ENCODE measurements at places on chromosomes 13 and 19.

- no peak for DNase-seq
These were observed 21.4 kb downstream of the FOXO1 start for GRCh38 chr13:40644838-40645604.

DNA sequence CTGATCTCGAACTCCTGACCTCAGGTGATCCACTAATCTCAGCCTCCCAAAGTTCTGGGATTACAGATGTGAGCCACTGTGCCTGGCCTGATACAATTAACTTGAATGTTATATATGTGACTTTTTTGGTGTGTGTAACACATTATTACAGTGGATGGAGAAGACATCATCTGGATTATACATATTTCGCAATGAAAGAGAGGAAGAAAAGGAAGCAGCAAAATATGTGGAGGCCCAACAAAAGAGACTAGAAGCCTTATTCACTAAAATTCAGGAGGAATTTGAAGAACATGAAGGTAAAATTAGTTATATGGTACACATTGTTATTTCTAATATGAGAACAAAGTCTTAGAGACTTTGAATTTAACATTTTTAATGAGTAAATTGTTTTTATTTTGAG lies 55.5 kb downstream of the BRCA2 start:
- no peak for DNase-seq

DNA sequence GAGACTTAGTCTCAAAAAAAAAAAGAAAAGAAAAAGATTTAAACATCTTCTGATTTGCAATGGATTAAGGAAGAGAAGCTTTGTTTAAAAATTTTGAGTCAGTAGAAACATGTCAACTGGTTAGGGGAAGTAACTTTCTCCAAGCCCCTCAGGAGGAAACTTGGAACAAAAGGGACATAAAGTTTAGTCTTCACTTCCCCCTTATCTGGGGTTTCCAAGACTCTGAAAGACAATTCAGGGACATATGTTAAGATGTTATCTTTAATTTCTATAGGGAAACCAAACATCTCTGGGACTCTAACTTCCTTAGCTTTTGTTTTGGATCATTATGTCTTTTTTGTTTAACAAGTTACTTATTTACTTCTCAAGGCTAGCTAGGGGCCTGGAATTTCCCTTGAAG lies 20.1 kb upstream of the MRI1 start:
- DNase-seq, result no peak

- no peak for DNase-seq
These were observed 30.9 kb upstream of the KCTD4 start for GRCh38 chr13:45231722-45232121.

- DNase-seq, result peak; percentile 13
These were observed 4.2 kb upstream of the ZSCAN4 start for GRCh38 chr19:57664269-57665127.

DNA sequence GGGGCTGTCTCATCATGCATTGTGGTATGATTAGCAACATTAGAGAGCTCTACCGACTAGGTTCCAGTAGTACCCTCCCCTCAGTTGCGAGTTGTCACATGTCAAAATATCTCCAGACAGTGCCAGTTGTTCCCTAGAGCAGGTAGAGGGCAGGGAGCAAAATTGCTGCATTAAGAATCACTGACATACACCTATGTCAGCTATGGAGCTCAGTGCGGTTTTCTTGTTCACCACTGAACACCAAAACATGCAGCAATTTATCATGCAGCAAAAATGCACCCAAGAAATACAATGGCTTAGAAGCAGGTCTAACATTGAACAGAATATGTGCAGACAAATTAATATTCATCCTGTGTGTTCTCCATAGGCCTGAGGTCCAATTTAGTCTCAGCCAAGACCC lies 186.9 kb upstream of the STARD13 start:
- no peak for DNase-seq

DNA sequence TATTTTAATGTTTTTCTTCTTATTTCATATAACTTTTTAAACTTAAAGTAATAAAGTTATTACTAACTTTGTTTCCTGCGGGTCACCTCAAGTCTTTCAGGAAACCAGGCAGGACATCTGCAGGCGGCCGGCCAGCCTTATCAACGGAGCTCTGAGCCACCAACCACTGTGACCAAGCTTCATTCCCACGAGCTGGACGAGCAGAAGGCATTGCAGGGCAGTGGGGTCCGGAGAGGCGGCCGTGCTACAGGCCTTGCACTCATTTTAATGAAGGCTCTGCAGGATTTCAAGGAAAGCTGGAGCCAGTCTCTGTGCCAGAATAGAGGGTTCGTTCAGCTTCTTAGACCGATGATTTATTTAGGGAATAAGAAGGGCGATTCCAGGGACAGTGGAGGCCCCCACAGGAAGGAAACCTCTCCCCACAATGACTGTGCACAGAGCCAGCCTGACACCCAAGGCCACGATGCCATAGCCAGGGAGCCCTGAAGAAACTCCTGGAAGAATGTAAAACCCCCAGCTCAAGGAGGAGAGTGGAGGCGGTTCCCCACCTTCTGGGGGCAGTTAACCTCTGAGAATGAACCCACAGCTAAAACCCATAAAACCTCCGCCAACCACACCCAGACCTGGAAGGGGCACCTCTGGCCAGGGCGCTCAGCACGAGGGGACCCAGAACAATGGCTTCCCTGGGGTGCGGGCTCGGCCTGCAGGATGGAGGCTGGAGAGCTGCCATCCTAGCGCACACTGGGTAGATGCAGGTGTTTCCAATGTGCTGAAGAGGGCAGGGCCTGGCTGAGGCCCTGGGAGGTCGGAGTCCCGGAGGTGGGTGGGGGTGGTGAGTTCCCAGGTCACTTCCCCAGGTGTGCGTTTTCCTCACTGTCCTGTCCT lies 75.0 kb downstream of the RASA3 start:
- no peak for DNase-seq

DNA sequence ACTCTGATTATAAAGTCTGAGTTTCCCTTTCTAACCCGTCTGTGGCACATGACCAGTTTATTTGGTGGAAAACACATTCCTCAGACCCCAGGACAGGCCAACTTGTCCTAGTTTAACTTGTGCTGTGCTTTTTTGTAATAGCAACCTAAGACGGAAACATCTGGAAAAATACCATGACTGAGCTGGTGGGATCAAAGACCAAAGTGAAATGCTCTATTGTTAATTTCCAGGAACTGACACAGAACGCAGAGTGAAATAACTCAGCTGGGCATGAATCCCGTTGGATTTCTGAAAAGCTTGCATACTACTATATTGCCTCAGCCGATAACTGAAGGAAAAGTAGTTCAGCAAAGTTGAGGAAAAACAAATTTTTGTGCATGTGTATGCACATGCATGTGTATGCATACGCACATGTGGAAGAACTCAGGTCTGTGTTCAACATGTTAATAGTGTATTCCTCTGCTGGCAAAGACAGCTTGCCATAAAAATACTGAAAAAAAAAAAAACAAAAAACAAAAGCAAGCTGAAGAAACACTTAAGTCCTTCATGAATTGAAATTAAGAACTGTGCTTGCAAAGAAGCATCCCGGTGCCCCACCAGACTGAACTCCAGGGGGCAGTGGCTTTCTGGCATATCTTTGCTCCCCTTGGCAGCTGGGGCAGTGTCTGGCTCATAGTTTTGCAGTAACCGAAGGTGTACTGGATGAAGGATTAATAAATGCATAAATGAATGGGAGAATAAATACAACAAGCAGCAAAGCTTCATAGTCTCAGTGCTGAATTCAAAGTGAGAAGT lies 187.8 kb downstream of the LHFPL6 start:
- DNase-seq, result no peak

DNA sequence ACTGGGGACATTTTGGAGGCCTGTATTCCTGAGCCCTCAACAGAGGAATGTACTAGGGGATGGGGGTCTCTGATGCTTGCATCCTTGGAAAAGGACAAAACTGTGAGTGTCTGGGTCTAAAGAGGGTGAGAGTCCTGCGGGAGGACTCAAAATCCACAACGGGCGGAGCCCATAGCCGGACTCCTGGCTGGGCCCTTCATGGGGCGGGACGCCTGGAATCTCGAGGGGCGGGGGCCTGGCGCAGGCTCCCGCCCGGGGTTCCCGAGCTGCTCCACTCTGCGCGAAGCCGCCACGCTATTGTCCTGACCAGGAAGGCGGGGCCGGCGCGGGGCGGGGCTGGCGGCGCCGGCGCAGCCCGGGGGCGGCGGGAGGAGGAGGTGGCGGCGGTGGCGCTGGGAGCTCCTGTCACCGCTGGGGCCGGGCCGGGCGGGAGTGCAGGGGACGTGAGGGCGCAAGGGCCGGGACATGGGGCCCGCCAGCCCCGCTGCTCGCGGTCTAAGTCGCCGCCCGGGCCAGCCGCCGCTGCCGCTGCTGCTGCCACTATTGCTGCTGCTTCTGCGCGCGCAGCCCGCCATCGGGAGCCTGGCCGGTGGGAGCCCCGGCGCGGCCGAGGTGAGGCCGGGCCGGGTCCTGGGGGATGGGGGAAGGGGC lies at the start of gene APLP1:
APLP1 (plus strand) TSS at position 403 of the 651 bp plus-strand sequence; CDS start at position 466, 63 bp downstream.
- peak; percentile 53 for DNase-seq

GRCh38 chr13:20547479-20547908 lies 19.5 kb upstream of the IFT88 start:
- no peak for DNase-seq

DNA sequence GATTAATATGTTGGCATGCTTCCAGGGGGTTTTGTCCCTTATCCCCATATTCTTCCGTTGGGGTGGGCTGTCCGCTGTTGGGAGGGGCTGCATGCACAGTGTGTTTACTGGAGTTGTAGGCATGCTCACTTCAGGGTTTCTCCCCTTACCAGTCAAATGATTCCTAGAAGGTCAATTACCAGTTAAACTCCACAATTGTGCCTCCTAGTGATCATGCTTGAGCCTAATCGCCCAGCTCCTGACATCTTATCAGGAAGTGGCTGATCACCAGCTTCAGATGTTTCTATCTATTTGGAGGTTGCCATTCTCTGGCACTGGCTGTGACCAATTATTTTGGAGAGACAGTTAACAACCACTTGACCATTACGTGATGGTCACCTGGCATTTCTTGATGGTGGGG lies 1090.0 kb downstream of the SLITRK5 start:
- DNase-seq, result no peak

DNA sequence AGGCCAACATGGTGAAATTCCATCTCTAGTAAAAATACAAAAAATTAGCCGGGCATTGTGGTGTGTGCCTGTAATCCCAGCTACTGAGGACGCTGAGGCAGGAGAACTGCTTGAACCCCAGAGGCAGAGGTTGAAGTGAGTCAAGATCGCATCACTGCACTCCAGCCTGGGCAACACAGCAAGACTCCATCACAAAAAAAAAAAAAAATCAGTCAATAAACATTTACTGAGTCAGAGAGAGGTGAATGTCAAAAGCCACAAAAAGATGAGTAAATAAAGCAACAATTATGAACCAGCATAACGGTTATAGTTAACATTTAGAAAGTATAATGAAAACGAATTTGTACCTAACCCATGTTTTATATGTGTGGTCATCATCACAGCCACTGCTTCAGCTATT lies 23.1 kb downstream of the PSPC1 start:
- no peak for DNase-seq

- DNase-seq, result no peak
These were observed 61.5 kb upstream of the ZNF536 start for GRCh38 chr19:30310602-30311263.

GRCh38 chr19:4598712-4599111 lies 39.2 kb upstream of the SEMA6B start:
- no peak for DNase-seq

DNA sequence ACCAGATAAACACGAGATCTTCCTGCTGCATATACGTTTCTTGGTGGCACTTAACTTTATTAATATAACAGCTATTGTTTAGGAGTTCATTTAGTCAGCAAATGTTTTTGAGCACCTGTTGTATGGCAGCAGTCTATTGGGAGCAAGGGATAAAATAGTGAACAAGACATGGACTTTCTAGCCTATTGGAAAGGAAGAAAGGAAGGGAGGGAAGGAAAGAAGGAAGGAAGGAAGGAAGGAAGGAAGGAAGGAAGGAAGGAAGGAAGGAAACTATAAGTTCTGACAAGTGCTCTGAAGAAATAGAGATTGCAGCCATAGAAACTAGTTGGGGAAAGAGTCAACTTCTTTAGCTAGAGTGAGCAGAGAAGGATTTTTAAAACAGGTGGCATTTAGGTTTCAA lies 149.1 kb upstream of the STARD13 start:
- no peak for DNase-seq

DNA sequence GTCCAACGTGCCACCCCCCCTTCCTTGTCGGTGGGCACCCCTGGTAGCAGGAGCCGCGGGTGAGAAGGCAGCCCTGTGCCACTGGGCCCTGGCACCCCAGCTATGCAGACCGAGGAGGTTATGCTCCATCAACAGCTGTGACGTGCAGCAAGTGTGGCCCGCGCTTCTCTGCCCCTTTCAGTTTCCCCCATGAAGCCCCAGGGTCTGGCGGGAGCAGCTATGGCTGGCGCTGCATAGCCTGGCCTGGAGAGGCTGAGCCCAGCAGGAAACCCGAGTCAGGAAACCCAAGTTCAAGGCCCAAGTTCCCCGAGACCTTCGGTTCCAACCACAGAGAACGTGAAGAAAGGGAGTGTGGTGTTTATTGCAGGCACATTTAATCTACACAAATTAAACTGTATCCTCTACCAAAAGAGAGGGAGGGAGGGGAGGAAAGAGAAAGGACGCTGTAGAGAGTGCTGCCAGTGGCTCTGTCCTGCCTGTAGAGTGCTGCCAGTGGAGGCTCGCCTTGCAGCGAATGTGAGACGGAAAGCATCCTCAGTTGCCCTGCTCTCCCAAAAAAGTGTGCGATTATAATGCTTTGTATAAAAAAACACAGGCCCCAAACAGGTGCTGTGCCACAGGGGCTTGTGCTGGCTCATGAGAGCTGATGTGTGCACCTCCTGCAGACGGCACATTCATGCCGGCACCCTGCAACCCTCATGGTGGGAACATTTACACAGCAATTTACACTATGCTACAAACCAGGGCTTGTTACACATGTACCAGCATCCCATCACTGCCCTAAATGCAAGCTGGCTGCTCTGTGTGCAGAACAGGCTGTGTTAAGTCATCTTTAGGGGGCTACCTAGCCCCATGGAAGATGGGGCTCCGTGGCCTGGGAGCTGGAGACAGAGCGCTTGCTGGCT lies 16.3 kb downstream of the POP4 start:
- DNase-seq, result no peak

DNA sequence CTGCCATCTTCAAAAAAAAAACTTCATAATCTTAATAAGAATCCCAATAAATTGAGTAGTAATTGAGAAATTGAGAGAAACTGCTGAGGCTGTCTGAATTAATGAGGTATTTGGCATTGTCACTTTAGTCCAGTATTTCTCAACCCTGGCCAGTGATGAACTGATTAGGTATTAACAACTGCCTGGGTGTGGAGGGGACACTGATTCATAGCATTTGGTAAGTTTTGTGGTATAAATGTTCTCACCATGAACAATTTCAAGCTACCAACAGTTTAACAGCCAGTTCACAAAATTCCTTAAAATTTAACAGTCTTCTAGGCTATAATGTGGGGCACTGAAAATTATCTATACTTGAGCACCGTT lies 18.3 kb downstream of the GPC6 start:
- no peak for DNase-seq

GRCh38 chr13:44748439-44748838 lies 172.3 kb upstream of the TSC22D1 start:
- DNase-seq, result peak; percentile 50

- DNase-seq, result no peak
These were observed 148.1 kb downstream of the VWA8 start for GRCh38 chr13:41812851-41813250.

- DNase-seq, result peak; percentile 99
These were observed 15.3 kb downstream of the GADD45B start for GRCh38 chr19:2491130-2491801.

GRCh38 chr13:27388241-27388640 lies 36.2 kb upstream of the GTF3A start:
- no peak for DNase-seq

GRCh38 chr13:77786695-77787287 lies 89.3 kb downstream of the SLAIN1 start:
- no peak for DNase-seq

GRCh38 chr13:57734306-57734705 lies 102.8 kb downstream of the PCDH17 start:
- no peak for DNase-seq
